Activated CD8-positive, alpha-beta T cell treated with anti-CD3 and anti-CD28 coated beads for 36 hours (primary cell): ENCODE measurements at places on chromosomes 5 and 9. TPM values are rescaled to one million over a fixed set of nuclear protein-coding genes. Genes with fewer than 3 reads are reported as not detected.

- H3K27me3 ChIP-seq = no peaks in the 10 kb centered on the region
- H3K4me1 ChIP-seq = no peaks in the 10 kb centered on the region
- no peak overlapping the region for H3K27ac ChIP-seq
- DNase-seq = no peak
These were observed 31.3 kb upstream of the LARP1 start for GRCh38 chr5:154723740-154724505.

GRCh38 chr9:110936719-110937452 lies 101.4 kb downstream of the LPAR1 start:
- no peak overlapping the region for H3K27ac ChIP-seq
- H3K4me3 ChIP-seq = no peak overlapping the region
- no peaks in the 10 kb centered on the region for H3K36me3 ChIP-seq
- DNase-seq = no peak
- H3K4me1 ChIP-seq = no peaks in the 10 kb centered on the region
- no peaks in the 10 kb centered on the region for H3K27me3 ChIP-seq

GRCh38 chr9:2955575-2955974 lies 111.7 kb upstream of the PUM3 start:
- H3K27ac ChIP-seq = no peak overlapping the region
- no peak overlapping the region for H3K4me3 ChIP-seq
- no peak for DNase-seq
- peaks cover 12% of the 10 kb centered on the region for H3K27me3 ChIP-seq
- H3K4me1 ChIP-seq = no peaks in the 10 kb centered on the region
- H3K36me3 ChIP-seq = no peaks in the 10 kb centered on the region

- H3K4me1 ChIP-seq = peaks cover 12% of the 10 kb centered on the region
- H3K36me3 ChIP-seq = no peaks in the 10 kb centered on the region
- peak; percentile 90 for DNase-seq
These were observed 133.4 kb downstream of the SLC1A3 start for GRCh38 chr5:36739751-36740221.

DNA sequence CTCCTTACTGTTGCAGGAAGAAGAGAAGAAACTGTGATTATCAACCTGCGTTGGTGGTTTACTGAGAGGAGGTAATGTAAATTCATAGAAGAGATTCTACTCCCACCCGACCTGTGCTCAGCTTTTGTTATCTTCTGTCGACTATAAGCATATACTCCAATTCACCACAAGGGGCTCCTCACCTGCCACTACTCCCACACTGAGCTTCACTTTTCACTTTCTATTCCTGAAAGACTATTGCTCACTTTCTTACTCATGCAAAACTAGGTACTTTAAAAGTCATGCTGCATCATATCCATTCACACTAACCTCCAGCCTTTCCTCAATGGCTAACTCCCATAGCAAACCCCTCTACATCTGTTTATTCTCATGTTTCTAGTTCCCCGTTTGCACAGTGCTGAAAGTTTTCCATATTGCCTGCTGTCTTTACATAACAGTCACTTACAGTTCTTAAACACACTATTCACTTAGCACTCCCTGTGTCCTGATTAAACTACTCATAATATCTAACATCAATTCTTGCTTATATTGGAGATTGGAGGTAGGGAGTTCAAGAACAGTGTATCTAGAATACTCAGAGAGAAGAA lies 1062.6 kb downstream of the NR2F1-AS1 start:
- H3K4me3 ChIP-seq = no peak overlapping the region
- H3K27ac ChIP-seq = no peak overlapping the region
- no peaks in the 10 kb centered on the region for H3K4me1 ChIP-seq
- H3K36me3 ChIP-seq = no peaks in the 10 kb centered on the region
- peak; percentile 9 for DNase-seq
- H3K27me3 ChIP-seq = no peaks in the 10 kb centered on the region

GRCh38 chr5:34041247-34041972 lies 1.6 kb downstream of the C1QTNF3 start:
- no peak overlapping the region for H3K27ac ChIP-seq
- no peak for DNase-seq
- no peak overlapping the region for H3K4me3 ChIP-seq
- no peaks in the 10 kb centered on the region for H3K4me1 ChIP-seq
- H3K27me3 ChIP-seq = no peaks in the 10 kb centered on the region
- no peaks in the 10 kb centered on the region for H3K36me3 ChIP-seq

DNA sequence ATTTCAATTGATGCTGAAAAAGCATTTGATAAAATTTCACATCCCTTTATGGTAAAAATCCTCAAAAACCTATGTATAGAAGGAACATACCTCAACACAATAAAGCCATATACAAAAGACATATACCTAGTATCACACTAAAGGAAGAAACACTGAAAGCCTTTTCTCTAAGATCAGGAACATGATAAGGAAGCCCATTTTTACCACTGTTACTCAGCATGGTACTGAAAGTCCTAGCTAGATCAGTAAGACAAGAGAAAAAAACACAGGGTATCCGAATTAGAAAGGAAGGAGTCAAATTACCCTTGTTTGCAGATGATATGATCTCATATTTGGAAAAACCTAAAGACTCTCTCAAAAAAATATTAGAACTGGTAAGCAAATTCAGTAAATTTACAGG lies 350.2 kb upstream of the PDE4D start:
- no peaks in the 10 kb centered on the region for H3K36me3 ChIP-seq
- no peaks in the 10 kb centered on the region for H3K4me1 ChIP-seq
- DNase-seq = no peak
- H3K27ac ChIP-seq = no peak overlapping the region

GRCh38 chr9:131397100-131397790 lies 3.4 kb downstream of the PRRC2B start:
- H3K27me3 ChIP-seq = no peaks in the 10 kb centered on the region
- peaks cover 67% of the 10 kb centered on the region for H3K4me1 ChIP-seq
- DNase-seq = no peak
- peaks cover 30% of the 10 kb centered on the region for H3K36me3 ChIP-seq

DNA sequence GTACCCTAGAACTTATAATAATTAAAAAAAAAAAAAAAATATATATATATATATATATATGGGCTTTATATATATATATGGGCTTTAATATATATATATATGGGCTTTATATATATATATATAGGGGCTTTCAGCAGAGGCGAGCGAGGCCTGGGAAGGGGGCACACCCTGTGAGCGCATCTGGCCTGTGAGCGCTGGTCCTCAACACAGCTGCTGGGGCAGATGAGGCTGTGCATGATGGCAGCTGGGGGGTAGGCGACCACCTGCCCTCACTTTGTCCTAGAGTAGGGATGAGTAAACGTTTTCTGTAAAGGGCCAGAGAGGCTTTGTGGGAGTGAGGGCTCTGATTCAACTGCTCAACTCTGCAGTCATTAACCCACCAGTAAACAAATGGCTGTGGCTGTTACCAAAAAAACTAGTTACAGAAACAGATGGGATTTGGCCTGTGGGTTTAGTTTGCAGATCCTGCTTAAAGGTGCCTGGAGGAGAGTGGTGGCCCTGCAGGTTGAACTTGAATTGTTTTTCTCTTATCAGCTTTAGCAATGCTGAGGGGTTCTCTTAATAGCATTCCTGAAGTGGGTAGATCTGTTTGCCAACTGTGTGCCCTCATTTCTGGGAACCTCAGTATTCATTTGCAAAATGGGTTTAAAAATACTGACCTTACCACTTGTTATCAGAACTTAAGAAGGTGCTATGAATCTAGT lies 88.1 kb upstream of the EPB41L4B start:
- DNase-seq = no peak
- no peak overlapping the region for H3K27ac ChIP-seq
- no peaks in the 10 kb centered on the region for H3K36me3 ChIP-seq
- H3K4me3 ChIP-seq = no peak overlapping the region

GRCh38 chr9:79357616-79358015 lies 214.1 kb upstream of the TLE4 start:
- H3K4me1 ChIP-seq = peaks cover 3% of the 10 kb centered on the region
- H3K27me3 ChIP-seq = peaks cover 12% of the 10 kb centered on the region
- DNase-seq = no peak
- no peaks in the 10 kb centered on the region for H3K36me3 ChIP-seq
- H3K27ac ChIP-seq = no peak overlapping the region
- H3K4me3 ChIP-seq = no peak overlapping the region

GRCh38 chr5:108637134-108637533 lies 110.6 kb upstream of the FER start:
- no peak overlapping the region for H3K27ac ChIP-seq
- no peak for DNase-seq
- no peaks in the 10 kb centered on the region for H3K36me3 ChIP-seq
- peaks cover 4% of the 10 kb centered on the region for H3K4me1 ChIP-seq
- no peak overlapping the region for H3K4me3 ChIP-seq

GRCh38 chr5:177378884-177379883 lies 5.0 kb upstream of the SLC34A1 start:
- no peaks in the 10 kb centered on the region for H3K27me3 ChIP-seq
- H3K27ac ChIP-seq = no peak overlapping the region
- peaks cover 1% of the 10 kb centered on the region for H3K36me3 ChIP-seq
- DNase-seq = peak; percentile 55
- H3K4me1 ChIP-seq = peaks cover 23% of the 10 kb centered on the region

GRCh38 chr9:93096811-93097382 lies 880 bp downstream of the CARD19 start:
- H3K4me3 ChIP-seq = peak overlapping the region; percentile 86
- H3K4me1 ChIP-seq = peaks cover 60% of the 10 kb centered on the region
- peaks cover 10% of the 10 kb centered on the region for H3K36me3 ChIP-seq
- H3K27me3 ChIP-seq = no peaks in the 10 kb centered on the region

GRCh38 chr9:33800886-33801285 lies 5.5 kb downstream of the PRSS3 start:
- H3K27ac ChIP-seq = no peak overlapping the region
- no peaks in the 10 kb centered on the region for H3K4me1 ChIP-seq
- no peaks in the 10 kb centered on the region for H3K36me3 ChIP-seq
- H3K4me3 ChIP-seq = no peak overlapping the region
- DNase-seq = no peak
- peaks cover 6% of the 10 kb centered on the region for H3K27me3 ChIP-seq

DNA sequence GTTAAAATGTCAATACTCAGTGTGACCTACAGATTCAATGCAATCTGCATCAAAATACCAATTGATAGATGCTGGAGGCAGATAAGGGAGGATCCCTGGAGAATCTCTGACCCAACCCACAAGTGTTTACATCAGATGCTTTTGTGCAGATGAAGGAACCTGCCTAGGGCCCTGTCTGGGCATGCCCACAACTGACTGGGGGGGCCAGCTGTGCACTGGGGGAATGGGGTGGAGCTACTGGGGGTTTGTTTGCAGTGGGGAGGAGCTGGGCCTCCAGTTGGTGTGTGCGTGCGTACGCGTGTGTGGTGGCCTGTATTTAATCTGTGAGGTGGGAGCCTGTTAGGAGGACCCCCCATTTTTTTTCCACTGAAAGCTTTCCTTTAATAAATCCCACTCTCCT lies 244.9 kb downstream of the TRIM36 start:
- no peak overlapping the region for H3K4me3 ChIP-seq
- no peak for DNase-seq
- H3K4me1 ChIP-seq = no peaks in the 10 kb centered on the region
- no peaks in the 10 kb centered on the region for H3K36me3 ChIP-seq
- no peak overlapping the region for H3K27ac ChIP-seq
- peaks cover 2% of the 10 kb centered on the region for H3K27me3 ChIP-seq

DNA sequence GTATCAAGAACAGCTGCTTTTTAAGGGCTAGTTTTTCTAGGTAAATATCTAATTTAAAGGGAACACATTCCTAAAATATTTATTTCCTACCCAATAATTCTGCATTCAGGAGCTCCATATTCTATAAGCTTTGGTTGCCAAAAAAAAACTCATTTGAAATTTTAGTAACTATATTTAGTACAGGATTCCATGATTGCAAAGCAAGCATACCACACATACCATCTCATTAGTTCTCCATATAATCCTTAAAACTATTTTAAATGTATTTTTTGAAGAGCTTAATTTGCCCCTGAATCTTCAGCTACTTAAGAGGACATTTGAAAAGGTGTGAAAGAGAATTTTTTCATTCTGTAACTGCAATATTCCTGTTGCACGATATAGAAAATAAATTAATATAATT lies 877.0 kb downstream of the NR2F1-AS1 start:
- H3K27ac ChIP-seq = no peak overlapping the region
- no peaks in the 10 kb centered on the region for H3K36me3 ChIP-seq
- DNase-seq = no peak
- H3K4me1 ChIP-seq = no peaks in the 10 kb centered on the region
- no peaks in the 10 kb centered on the region for H3K27me3 ChIP-seq

DNA sequence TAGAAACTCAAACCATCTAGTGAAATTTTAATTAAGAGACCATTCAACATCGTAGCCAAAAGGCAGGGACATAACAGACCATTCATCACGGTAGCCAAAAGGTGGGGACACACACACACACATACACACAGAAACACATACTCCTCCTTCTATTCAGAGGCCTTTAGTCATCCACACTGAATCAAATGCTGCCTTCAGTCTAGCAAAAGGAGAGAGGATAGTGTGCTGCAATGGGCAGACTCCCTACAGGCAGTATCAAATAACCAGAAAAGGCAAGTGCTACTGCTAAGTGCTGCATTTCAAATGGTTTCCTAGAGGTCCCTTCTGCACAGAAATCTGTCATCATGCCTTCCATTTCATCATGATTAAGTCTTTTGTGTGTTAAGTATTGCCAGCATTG lies 303.9 kb downstream of the TRIM32 start:
- no peak overlapping the region for H3K27ac ChIP-seq
- H3K4me3 ChIP-seq = no peak overlapping the region
- H3K4me1 ChIP-seq = no peaks in the 10 kb centered on the region
- peaks cover 1% of the 10 kb centered on the region for H3K27me3 ChIP-seq

- DNase-seq = no peak
- H3K27me3 ChIP-seq = no peaks in the 10 kb centered on the region
- no peak overlapping the region for H3K4me3 ChIP-seq
These were observed 552.6 kb downstream of the CCDC171 start for GRCh38 chr9:16105168-16106020.

GRCh38 chr9:6054280-6055099 lies 39.1 kb upstream of the RANBP6 start:
- H3K27ac ChIP-seq = no peak overlapping the region
- peaks cover 8% of the 10 kb centered on the region for H3K4me1 ChIP-seq
- H3K4me3 ChIP-seq = no peak overlapping the region
- DNase-seq = peak; percentile 77
- H3K27me3 ChIP-seq = no peaks in the 10 kb centered on the region

GRCh38 chr5:155921621-155922020 lies 405.3 kb upstream of the SGCD start:
- no peak overlapping the region for H3K27ac ChIP-seq
- no peaks in the 10 kb centered on the region for H3K4me1 ChIP-seq
- H3K36me3 ChIP-seq = no peaks in the 10 kb centered on the region
- H3K27me3 ChIP-seq = peaks cover 12% of the 10 kb centered on the region

Gene PCDHAC1
- total RNA-seq = not detected

Gene SCGB3A2
- total RNA-seq = not detected

Gene SLC46A2
- not detected for total RNA-seq

Gene GFI1B
- not detected for total RNA-seq

Gene CCNJL
- not detected for total RNA-seq

Gene MEIKIN
- total RNA-seq = not detected

Gene PCDHA1
- not detected for total RNA-seq

Gene HSD17B4
- 94.3 TPM for total RNA-seq

Gene SIT1
- total RNA-seq = 99.9 TPM

Gene SMIM33
- 0.16 TPM for total RNA-seq

Gene SPINK14
- total RNA-seq = not detected

Gene CATSPER3
- total RNA-seq = 0.31 TPM

Gene PTGER4
- total RNA-seq = 62.8 TPM

Gene RASEF
- not detected for total RNA-seq
